ENCODE measurements at places on chromosomes 11 and 22. TPM values are rescaled to one million over a fixed set of nuclear protein-coding genes. Genes with fewer than 3 reads are reported as not detected.

OR8G1 gene
- not detected for total RNA-seq

DNA sequence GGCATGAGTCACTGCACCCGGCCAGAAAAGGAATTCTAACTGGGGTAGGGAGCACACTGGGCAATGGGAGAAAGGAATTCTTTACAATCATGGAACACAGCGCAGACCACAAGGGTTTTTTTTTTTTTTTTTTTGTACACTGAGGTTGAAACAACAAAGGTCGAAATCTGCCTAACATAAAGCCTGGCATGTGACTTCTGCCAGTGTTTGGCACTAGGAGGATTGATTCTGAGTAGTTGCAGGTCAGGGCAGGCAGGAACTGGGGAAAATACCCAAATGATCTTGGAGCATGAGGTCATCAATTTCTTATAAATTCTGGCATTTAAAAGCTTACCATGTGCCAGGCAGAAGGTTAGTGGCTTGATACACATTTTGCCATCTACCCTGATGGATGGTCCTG, 202.0 kb upstream of the SNX19 start:
- H3K4me1 ChIP-seq, result peaks cover 34% of the 10 kb centered on the region
- H3K27me3 ChIP-seq, result no peaks in the 10 kb centered on the region
- H3K36me3 ChIP-seq, result no peaks in the 10 kb centered on the region

CAPN5 gene
- 20.7 TPM for total RNA-seq

GRCh38 chr11:15500643-15501042, 385.9 kb downstream of the INSC start:
- H3K27me3 ChIP-seq, result no peaks in the 10 kb centered on the region
- no peaks in the 10 kb centered on the region for H3K36me3 ChIP-seq
- H3K27ac ChIP-seq, result no peak overlapping the region

DNA sequence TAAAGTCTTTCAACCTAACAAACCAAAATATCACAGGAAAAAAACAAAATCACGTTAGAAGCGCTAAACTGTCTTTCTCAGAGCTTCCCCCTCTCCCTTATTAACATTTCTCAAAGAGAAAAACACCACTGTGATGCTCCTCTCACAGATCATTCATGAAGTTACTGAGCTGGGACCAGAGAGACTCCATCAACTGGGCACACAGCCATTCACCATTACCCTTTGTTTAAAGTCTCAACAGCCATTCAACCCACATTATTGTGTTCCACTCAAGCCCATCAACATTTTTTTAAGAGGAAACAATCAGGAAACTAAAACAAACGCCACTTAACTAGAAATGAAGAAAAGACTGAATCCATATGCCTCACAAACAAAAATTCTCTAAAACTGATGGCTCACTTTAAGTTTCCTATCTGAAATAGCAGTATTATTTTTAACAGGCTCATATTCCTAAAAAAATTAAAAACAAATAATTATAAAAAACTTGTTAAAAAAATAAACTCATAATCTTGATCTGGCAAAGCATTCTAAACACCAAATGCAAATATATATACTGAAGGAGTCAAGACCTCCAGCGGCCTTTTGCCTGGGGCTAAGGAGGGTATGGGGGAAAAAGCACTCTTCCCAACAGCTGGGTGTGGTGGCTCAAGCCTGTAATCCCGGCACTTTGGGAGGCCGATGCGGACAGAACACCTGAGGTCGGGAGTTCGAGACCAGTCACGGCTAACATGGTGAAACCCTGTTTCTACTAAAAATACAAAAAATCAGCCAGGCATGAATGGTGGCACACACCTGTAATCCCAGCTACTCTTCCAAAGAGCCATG, 14.0 kb downstream of the CELF1 start:
- no peak for DNase-seq
- H3K36me3 ChIP-seq, result peaks cover 13% of the 10 kb centered on the region
- peaks cover 41% of the 10 kb centered on the region for H3K4me1 ChIP-seq

DNA sequence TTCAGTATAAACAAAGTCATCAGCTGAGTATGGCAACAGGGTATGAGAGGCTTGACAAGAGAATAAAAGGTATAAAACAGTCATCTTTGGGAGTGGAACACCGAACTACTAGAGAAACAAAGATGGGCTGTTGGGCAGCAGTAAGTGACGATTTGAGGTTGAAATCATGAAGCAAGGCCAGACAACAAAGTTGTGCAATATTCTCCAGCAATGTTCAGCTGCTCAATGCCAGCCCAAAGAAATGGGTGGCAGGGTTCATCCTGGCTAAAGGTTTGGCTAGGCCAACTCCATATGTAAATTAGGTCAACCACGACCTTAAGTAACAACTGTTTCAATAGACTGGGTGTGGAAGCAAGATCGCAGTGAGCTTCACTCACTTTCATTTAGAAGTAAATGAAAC, 6.2 kb downstream of the APIP start:
- H3K27me3 ChIP-seq, result no peaks in the 10 kb centered on the region
- peaks cover 8% of the 10 kb centered on the region for H3K4me1 ChIP-seq
- DNase-seq, result no peak

DNA sequence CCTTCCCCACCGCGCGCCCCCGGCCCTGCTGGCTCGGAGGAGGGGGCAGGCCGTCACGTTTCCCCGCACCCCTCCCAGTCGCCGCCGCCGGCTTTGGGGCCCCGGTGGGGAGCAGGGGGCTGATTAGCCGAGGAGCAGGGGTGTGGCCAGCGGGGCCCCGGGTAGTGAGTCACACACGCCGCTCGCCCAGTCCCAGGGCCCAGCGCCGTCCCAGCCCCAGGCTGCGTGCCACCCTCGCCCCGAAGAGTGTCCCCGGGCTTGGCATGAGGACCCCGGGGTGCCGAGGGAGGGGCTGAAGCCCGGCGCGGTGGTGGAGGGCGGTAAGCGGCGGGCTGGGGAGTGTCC, 34.4 kb downstream of the PRDM11 start:
- H3K4me1 ChIP-seq, result peaks cover 14% of the 10 kb centered on the region
- peaks cover 12% of the 10 kb centered on the region for H3K27me3 ChIP-seq
- peak; percentile 25 for DNase-seq
- no peaks in the 10 kb centered on the region for H3K36me3 ChIP-seq
- H3K4me3 ChIP-seq, result no peak overlapping the region
- no peak overlapping the region for H3K27ac ChIP-seq

DNA sequence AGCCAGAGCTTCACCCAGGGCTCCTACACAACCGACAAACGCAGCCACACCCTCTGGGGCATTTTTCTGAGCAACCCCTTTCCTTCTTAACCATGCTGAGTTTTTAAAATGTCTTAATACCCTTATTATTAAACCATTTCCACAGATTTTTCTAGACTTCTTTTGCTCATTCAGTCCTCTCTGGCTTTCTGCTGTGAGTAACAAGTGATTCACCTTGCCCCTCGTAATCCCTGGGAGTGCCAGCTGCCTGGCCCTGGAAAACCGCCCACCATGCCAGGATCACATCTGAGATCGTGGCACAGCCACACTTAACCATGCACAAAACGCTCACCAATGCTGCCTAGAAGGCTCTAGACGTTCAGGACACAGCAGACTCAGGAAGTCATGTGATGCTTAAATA, 25.4 kb downstream of the YPEL1 start:
- H3K27me3 ChIP-seq, result no peaks in the 10 kb centered on the region
- peaks cover 43% of the 10 kb centered on the region for H3K4me1 ChIP-seq
- no peak overlapping the region for H3K27ac ChIP-seq
- no peaks in the 10 kb centered on the region for H3K36me3 ChIP-seq

- no peak for DNase-seq
- peaks cover 14% of the 10 kb centered on the region for H3K36me3 ChIP-seq
- no peak overlapping the region for H3K27ac ChIP-seq
- no peak overlapping the region for H3K4me3 ChIP-seq
Observed at GRCh38 chr11:88508759-88509581, 171.4 kb upstream of the CTSC start.

- H3K27me3 ChIP-seq, result peaks cover 76% of the 10 kb centered on the region
- peaks cover 6% of the 10 kb centered on the region for H3K4me1 ChIP-seq
- no peak overlapping the region for H3K4me3 ChIP-seq
- H3K36me3 ChIP-seq, result no peaks in the 10 kb centered on the region
Observed at GRCh38 chr22:43260331-43261231, 73.6 kb upstream of the TTLL12 start.

TPP1 gene
- 56.9 TPM for total RNA-seq

Data from HFFc6 (cell line).